Caki2 (cell line): ENCODE measurements at places on chromosomes 7 and 10. TPM values are rescaled to one million over a fixed set of nuclear protein-coding genes. Genes with fewer than 3 reads are reported as not detected.

GRCh38 chr10:44334621-44335184 is 50.2 kb downstream of the CXCL12 start:
- DNase-seq, result peak; percentile 49

DNA sequence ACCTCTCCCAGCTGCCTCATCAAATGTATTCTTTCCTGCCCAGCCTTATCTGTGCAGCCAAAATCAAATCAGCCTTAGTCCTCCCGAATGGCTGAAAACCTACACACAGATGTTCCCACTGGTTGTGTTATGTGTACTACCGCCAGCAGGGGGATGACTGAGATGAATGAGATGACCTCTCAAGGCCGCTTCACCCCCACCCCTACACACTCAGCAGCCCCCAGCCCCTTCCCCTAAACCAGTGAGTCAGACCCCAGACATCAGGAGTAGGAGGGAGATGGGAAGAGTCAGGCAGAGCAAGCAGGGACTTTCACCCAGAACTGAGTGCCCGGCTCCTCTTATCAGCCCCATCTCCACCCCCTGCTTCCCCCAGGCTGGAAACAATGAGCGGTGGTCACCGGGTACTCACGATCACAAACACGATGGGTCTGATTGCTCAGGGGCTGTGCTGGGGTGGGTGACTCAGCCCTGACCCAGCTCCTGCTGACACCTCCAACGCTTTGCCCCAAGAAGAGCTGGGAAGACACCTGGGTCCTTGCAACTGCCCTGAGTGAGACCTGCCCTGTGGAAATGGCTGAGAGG is 6.5 kb upstream of the C10orf105 start:
- DNase-seq, result no peak

DNA sequence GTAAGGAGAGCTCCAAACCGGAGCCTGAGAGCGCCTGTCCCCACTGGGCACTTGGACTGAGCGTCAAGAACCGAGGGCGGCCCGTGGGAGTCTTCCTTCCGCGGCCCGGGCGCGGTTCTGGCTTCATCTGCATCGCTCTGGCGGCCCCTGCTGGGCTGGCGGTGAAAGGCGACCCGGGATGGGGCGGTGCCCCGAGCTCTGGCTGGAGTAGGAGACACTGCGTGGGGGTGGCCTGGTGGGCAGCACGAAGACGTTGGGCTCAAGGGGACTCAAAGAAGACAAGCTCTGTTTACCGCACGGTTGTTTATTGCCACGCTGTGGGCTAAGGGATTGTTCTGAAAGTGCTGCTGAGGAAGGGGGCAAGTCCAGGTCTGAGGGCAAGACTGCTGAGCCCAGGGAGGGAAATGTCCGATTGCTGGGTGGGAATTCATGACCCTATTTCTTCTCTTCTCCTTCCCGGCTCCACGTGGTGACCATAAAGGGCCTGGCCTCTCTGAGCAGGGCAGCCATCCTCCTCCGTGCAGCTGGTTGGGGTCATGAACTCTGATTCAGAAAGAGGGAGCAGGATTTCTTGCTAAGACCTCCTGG is 29.8 kb downstream of the PLAU start:
- DNase-seq, result peak; percentile 63

DNA sequence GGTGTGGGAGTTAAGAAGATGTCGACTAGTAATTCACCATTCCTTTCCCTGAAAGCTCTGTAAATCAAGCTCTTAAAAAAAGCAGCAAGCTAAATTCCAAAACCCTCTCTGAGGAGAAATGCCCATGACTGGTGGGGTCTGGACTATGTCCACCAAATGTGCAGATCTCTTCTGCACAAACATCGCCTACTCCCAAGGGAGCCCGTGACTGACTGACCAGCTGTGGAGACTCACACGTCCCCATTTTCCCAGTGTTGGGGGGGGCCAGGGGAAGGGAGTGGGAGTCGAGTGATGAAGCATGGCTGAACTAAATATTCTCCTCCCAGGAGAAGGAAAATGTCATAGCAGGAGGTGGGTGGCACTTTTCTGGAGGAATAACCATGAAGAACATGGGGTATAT is 164.1 kb upstream of the HPS1 start:
- DNase-seq, result no peak

GRCh38 chr7:142583446-142583845 is 165.8 kb upstream of the PRSS1 start:
- DNase-seq, result peak; percentile 76

- no peak for DNase-seq
These were observed 26.0 kb downstream of the FRMPD2 start for GRCh38 chr10:48248462-48248861.

DNA sequence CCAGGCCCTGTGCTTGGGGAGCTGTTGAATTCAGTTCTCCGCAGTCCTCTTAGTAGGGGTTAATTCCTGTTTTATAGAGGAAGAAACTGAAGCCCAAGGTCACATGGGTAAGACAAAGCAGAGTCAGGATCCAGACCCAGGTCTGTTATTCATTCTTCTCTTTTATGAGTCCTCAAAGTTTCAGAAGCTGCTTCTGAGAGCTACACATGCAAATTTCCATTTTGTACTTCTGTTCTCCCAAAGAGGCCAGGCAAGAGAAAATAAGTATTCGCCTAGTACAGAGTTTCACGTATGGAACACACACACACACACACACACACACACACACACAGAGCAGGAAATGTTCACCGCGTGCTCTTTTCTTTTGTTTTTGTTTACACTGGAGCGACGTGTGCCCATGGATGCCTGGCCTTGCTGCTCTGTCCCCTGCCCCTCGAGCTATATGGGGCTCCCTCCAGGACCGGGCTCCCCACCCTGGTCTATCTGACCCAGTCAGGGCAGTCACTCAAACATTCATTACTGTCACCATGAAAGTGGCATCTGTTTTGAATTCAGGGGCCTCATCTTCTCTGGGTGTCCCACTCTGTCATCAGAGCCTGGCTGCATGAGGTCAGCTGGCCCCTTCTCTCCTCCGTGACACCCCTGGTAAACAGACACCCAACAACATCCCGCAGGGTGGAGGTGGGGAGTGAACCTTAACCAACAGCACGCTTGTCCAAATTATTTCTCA is 84.4 kb downstream of the TNS3 start:
- no peak for DNase-seq

DNA sequence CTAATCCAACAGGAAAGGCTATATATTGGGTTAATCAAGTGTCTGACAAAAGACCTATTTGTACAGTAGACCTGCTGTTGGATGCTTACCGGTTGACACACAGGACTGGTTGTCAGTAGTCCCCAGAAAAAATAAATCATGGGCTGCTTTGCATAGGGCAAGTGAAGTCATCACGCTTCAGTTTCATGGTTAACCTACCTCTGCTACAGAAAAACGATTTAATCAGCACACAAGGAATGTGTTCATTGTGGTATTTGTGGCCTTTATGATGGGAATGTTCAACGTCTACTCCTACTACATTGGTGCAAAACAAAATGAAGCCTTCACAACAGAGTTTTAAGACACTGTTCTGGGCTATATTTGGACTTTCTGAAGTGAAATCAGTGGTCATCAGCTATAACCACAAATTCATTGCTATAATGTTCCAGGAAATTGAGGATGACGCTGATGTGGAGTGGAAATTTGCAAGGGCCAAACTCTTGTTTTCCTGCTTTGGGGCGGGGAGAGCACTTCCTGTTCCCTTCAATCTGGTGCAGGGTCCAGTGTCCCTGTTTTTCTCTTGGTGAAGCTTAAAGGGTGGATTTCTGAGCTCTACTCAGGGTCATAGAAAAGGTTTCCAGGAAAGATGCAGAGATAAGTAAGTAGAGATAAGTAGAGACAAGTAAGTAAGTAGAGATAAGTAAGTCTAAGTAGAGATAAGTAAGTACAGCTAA is 39.3 kb upstream of the GGCT start:
- no peak for DNase-seq

DNA sequence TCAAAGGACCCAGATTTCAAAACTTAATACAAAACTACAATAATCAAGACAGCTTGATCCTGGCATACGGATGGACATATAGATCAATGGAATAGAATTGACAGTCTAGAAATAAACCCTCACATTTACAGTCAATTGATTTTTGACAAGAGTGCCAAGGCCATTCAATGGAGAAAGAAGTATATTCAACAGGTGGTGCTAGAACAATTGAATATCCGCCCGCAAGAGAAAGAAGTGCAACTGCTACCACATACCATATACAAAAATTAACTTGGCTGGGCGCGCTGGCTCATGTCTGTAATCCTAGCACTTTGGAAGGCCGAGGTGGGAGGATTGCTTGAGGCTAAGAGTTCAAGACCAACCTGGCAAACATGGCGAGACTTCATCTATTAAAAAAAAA is 23.2 kb upstream of the CCL24 start:
- no peak for DNase-seq

- DNase-seq, result no peak
These were observed 96.6 kb upstream of the LRRN3 start for GRCh38 chr7:110994028-110994967.

The OTUD1 gene
- total RNA-seq, result 13.1 and 14.8 TPM in 2 replicates

The IL2RA gene
- total RNA-seq, result not detected in 2 replicates

The FAM204A gene
- 49.6 and 79.3 TPM in 2 replicates for total RNA-seq

The ITPRID1 gene
- not detected in 2 replicates for total RNA-seq

The FANK1 gene
- 6.8 and 8.5 TPM in 2 replicates for total RNA-seq

The CLDN12 gene
- 6.3 and 15.3 TPM in 2 replicates for total RNA-seq
